Cardiac septum (tissue), 1 donor: ENCODE measurements at places on chromosomes 6 and 20. TPM values are rescaled to one million over a fixed set of nuclear protein-coding genes. Genes with fewer than 3 reads are reported as not detected.
A peak's percentile ranks its signal among the peaks of the same experiment; 100 is the strongest.

The STX11 gene
- 8.8 TPM for total RNA-seq

The SLC17A1 gene
- total RNA-seq = not detected

The GJA1 gene
- total RNA-seq = 268 TPM

DNA sequence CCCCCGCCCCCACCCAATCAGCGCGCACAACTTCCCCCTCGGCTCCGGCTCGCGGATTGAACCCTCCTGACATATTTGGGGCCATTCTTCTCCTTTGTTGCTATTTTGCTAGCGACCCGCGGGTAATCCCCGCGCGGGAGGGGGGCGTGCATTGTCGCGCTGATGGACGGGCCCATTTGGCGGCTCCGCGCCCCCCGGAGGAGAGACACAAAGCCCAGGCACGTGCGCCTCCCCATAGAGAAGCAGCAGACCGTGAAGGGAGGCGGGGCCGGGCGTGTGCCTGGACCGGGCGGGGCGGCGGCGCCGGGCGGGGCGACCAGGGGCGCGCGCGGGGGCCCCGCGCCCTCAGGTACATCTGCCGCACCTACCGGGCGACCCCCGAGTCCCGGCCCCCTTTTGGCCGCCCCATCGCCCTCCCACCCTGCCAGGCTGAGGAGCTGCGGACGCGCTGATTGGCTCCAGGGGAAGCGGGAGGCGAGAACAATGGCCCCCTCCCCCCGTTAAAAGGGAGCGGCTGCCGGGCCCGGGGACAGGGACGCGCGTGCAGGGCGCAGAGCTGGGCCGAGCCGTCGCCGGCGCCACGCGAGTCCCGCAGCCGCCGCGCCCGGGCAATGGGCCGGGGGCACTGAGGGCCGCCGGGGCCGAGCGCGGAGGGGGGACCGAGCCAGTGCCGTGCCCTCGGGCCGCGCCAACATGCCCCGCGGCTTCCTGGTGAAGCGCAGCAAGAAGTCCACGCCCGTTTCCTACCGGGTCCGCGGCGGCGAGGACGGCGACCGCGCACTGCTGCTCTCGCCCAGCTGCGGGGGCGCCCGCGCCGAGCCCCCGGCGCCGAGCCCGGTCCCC is at the start of gene INSM1:
Gene INSM1 (plus strand): TSS at position 530 of the 843 bp plus-strand sequence. CDS start 164 bp downstream, at position 694.
- DNase-seq = peak; percentile 49
